ENCODE measurements at places on chromosomes 2 and 18.

DNA sequence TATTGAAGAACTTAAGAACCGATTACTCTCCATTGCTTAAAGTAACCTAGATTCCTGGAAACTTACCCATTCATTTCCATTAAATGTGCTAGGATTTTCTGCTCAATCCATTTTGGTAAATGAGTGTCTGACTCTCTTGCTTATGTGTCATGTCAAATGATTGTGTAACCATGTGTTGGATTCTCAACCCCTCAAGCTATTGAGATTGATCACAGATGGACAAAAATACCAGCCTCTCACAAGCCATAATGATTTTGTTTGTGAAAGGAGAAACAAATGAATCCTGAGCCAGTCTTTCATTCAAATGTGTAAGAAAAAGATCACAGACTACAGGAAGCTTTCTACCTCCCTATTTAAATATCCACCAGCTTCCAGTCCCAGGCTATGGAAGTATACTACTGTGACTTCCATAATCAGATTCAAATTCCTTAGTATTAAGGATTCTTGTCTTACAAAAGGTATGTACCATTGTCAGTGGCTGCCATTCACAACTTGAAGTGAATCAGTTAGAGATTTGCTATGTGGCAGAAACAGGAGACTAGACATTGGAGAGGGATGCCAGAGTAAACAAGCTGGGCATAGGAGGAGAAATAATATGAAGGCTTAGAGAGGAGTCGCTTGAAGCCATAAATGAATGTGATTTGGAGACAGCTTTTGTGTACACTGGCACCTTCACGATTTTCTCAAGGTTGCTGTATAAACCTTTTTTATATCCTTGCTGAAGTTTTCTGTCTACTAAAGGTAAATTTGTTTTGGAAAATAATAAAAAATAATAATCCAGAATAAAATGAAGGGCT lies 498.5 kb upstream of the SETBP1 start:
- DNase-seq: no peak

GRCh38 chr2:32172870-32173269 lies 7.2 kb downstream of the SLC30A6 start:
- no peak for DNase-seq

DNA sequence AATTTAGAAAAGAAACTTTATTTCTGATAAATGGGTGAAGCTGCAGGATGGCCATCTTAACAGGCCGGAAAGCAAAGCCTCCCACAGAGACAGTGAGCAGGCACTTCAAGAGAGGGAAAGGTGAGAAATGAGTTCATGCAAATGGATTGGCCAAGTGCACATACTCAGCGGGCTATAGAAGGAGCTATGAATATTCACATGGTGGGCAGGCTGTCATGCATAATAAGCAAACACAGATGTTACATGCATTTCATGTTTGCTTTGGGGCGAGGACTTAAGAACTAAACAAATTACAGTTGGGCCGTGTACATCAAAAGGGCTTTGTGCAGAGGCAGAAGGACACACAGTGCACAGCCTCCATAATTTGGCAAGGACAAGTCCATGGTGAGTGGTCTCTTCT lies 69.8 kb upstream of the MAL start:
- no peak for DNase-seq

DNA sequence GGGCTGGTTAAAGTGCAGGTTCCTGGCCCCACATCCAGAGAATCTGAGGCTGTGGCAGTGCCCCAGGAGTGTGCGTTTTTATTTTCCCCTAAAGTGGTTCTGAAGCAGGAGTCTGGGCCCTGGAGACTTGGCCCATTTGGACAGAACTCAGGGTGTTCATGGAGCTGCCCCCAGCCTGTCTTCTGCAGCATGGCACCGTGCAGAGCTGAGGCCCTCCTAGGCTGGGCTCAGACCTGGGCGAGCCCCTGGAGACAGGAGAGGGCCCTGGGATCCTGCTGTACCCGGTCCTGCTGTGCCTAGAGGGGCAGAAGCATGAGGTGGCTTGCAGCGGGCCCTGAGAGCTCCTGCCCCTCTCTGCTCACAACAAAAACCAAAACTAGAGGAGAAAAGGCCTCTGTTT lies 58.8 kb upstream of the B3GNT7 start:
- DNase-seq: no peak

DNA sequence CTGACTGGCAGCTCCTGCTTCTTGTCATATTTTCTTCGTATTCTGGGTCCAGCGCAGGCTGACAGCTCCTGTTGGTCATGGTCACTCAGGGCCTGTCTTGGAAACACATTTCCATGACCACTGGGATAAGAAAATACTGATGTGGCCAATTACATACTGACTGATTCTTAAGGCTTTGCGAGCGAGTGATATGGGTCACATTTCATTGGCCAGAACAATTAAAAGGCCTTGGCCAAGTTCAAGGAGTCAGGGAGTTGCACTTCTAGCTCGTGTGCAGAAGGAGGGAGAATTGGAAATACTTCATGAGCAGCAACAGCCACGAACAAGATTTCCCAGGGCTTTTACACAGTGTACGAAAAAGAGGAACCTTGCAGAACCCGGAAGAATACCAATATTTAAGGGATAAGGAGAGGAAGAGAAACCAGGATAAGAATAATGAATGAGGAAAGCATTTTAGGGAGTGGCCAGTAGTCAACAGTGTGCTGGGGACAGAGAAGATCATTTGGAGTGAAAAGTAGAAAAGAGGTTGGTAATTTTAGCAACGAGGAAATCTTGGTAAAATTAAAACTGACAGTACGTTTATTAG lies 149.5 kb downstream of the ATP9B start:
- DNase-seq: no peak

GRCh38 chr2:48901015-48901343 lies 145.5 kb upstream of the LHCGR start:
- no peak for DNase-seq
